Activated T-helper 1 cell treated with Interleukin-2 at 50 U/mL for 16 hours (primary cell): ENCODE measurements at places on chromosomes 12 and 14.

GRCh38 chr14:64604001-64604400 is 54.2 kb downstream of the PPP1R36 start:
- DNase-seq: no peak

DNA sequence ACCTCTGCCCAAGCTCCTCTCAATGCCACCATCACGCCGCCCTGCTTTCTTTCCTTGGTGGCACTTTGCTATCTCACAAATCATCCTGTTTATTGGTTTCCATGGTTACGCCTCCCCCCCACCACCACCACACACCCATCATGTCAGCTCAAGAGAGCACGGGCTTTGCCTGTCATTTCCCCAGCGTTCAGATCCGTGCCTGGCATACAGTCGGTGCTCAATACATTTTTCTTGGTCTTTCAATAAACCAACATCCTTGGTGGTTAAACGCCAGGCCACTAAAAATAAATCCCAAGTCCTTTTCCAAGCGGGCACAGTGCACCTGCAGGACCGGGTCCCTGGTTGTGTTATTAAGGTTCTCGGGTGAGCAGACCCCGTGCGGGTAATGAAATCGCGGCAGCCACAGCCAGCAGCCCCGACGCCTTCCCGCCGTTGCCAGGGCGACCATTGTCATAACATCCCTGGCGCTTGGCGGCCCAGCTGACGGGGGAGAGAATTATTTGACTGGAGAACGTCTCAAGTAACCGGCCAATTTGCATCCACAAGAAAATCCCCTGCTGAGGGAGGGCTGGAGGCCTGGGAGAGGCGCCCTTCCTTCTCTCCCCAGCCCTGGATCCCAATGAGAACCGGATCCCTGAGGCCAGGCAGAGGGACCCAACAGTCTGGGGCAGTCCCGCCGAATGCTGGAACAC is 92.9 kb downstream of the KSR2 start:
- DNase-seq: peak; percentile 17

DNA sequence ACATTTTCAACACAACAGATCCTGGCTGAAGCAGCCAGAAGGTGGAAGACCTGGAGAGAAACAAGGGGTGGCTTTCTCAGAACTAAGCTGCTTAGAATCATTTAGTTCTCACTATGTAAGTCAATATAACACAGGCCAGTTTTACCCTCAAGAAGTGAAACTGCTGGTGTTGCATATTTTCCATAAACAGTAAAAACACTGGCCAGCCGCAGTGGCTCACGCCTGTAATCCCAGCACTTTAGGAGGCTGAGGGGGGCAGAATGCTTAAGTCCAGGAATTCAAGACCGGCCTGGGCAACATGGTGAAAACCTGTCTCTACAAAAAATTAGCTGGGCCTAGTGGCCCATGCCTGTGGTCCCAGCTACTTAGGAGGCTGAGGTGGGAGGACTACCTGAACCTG is 11.6 kb downstream of the STX2 start:
- DNase-seq: no peak

DNA sequence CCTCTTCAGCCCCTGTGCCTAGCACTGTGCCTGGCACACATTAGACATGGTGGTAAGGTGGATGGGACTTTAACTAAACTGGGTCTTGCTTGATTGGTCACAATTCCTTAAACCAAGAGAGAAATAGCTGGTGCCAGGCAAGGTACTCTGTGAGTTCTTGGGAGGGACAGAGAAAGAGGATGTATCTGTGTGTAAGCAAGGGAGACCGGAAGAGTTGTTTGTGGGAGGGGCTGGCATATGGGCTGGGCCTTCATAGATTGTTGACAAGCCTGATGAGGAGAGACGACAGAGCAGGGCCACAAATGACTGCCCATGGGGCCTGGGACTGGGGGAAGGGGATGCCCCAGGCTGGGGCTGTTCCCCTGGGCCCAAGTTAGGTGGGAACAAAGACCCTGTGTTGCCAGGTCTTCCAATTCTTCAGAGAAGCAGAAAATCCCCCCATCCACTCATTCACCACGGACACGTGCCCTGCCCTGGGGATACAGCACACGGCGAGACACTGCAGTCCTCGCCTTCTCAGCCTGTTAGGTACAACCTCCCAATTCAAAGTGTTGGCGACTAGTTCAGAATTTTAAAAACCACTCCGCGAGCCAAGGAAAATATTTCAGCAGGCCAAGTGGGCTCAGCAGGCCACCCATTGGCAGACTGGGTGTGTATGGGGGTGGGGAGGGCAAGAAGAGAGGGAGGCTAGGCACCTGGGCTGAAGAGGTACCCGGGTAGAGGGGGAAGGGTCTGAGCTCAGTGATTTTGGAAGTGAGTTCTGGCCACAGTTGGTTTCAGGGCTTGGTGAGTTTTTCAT is 11.4 kb upstream of the CYP46A1 start:
- no peak for DNase-seq

GRCh38 chr12:94875525-94875924 is 128.0 kb downstream of the NDUFA12 start:
- DNase-seq: no peak

DNA sequence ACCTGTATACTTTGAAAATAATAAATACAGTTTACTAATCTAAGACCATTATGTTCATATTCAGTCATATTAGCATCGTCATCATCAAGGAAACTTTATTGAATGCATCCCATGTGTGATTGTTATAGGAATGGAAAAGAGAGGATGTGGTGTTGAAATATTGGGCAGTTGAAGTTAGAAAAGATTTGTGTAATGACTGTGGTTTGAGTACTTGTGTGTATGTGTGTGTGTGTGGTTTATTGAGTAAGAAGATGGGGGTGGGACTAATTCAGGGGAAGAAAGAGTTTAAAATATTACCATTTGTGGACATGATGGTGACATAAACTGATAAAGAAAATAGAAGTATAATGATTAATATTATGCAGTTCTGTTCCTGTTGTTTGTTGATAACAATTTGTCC is 238.7 kb upstream of the SEL1L start:
- DNase-seq: no peak

GRCh38 chr14:51225751-51226150 is 14.3 kb upstream of the TMX1 start:
- no peak for DNase-seq

DNA sequence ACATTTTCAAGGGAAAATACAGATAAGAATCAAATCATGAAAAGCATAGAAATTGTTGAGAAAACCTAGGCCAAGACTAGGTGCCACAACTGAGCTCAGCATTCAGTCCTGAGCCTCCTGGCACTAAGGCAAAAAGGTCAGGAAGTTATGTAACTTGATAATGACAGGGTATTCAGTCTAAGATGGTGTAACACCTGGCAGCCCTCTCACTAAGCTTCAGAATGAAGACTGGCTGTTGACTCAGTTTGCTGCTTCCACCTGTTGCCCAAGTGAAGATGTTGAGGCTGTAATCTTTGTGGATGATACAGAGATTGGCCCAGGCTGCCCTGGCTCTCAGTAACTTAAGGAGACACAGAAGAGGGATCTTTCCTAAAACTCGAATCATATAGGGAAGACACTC is 19.6 kb downstream of the PROX2 start:
- no peak for DNase-seq

- no peak for DNase-seq
Observed at GRCh38 chr14:53541411-53541810, 388.3 kb upstream of the DDHD1 start.

GRCh38 chr12:41835556-41835955 is 309.1 kb downstream of the GXYLT1 start:
- no peak for DNase-seq

- no peak for DNase-seq
Observed at GRCh38 chr14:63895510-63895909, 42.7 kb downstream of the SYNE2 start.

DNA sequence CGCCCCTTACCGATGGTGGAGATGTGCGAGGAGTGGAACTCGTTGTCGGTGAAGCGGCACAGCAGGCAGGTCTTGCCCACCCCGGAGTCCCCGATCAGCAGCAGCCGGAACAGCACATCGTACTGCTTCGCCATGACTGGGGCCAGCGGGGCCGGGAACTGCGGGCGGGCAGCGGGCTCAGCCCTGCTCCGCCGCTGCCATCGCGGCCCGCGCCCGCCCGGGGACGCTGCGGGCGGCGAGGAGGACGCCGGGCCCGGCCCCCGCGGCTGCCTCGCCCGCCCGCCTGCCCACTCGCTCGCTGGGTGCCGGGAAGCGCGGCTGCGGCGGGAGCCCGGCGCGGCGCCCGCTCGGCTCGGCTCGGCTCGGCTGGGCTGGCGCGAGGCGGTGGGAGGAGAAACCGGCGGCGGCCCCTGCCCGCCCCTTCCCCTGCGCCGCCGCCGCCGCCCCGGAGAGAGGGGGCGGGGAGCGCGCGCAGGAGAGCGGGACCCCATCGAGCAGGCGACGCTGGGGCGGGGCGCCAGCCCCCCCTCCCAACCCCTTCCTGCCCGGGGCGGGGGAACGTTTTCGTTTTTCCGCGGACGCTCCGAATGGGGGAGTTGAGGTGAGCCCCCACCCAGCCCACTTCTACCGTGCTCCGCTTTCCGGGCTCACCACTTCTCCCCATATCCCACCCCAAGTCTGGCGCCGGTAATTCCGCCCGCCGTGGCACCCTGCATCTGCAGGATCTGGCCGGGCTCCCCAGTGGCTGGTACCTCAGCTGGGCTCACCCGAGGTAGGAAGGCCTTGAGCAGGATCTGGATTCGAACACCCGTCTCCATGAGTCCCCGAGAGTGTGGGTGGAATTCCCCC is at the start of gene RAB15:
Gene RAB15 (minus strand): TSS at position 394 of the 849 bp plus-strand sequence. CDS start 260 bp downstream, at position 134.
- DNase-seq: peak; percentile 30

DNA sequence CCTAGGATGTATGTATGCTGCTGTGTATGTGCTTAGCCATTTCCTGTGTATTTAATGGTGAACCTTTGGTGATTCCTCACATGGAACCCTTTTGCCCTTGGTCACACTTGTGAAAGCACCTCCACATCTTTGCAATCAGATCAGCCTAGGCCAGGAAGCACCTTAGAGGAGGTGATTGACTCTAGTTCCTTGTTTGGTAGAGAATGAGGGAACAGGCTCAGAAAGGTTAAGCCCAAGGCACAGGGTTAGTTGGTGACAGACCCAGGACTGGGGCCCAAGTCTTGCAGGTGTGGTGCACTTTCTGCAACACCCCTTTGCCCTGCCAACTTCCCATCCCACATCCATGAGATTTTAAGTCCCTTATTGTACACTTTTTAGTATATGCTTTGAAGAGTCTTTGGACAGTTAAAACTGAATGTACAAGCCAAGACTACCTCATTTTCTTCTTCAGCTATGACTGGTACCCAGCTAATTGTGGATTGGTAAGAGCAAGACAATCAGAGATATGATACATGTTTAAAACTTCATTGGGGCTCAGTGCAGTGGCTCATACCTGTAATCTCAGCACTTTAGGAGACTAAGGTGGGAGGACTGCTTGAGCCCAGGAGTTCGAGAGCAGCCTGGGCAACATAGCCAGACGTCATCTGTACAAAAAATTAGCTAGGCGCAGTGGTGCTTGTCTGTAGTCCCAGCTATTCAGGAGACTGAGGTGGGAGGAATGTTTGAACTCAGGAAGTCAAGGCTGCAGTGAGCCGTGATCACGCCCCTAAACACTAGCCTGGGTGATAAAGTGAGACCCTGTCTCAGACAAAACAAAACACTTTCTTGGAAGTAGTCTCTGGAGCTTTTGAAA is 71.1 kb downstream of the RASSF3 start:
- DNase-seq: no peak

DNA sequence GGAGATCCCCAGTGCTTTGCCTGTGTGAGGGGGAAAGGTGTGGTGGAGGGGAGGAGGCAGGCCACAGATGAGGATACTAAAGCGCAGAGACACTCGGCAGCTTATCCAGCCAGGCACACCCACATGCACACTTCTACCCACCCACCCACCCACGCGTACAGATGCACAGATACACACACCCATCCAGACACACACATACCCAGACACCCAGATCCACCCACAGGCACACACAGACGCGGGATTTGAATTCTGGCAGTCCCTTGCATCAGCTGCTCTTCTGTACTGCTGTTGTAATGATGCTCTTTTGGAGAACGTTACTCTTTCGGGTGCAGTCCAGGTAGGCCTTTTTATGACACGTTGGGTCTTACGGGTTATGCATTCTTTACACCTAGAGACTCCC is 55.7 kb upstream of the RD3L start:
- DNase-seq: no peak

GRCh38 chr12:3520711-3521110 is 29.7 kb downstream of the PRMT8 start:
- no peak for DNase-seq

- DNase-seq: peak; percentile 58
Observed at GRCh38 chr14:106174206-106174605, 647.8 kb downstream of the TMEM121 start.

DNA sequence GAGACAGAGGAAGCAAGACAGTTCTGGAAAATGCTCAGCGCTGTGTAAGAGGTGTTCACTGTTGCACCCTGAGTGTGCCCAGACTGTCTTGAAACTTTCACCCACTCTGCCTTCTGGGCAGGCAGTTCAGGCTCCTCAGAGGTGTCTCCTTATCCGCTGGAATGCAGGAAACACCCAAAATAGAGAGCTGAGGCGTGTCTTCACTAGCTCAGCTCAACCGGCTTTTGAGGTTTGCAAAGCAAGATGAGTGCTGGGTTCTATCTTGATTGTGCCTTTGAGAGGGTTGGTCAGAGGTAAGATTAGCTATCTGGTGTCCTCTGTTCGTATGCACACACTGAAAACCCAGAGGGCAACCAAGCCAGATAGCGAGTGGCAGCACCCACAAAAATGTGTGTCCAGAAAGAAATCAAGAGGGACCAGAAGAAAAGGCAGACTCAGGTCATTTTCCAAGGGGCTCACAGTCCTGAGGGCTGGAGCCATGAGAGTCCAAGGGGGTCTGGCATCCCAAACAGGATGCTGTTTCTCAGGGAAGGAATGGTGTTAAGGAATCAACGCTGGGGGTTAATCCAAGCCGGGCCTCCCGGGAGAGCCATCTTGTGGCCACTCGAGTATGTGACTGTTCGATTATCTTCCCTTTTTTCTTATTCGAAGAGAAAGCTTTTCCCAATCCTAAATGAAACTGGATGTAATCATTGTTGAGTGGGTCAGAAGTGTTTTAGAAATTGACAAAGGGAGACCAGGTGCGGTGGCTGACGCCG is 47.1 kb downstream of the TBX3 start:
- DNase-seq: no peak

DNA sequence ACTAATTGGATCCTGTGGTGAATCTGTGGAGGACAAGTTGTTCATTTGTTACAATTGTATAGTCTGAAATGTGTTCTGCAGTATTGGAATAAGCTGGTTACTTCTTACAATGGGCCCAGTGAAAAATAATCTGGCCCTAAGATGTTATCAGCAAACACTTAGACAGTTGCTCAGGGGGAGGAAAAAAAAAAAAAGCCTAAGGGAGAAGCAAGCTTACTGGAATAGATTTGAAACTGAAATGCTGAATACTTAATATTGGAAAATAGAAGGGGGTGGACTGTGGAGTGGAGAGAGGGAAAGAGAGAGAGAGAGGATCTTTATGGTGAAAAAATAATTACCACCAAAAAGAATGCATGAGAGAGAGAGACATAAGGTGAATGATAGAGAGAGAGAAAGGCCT is 4.0 kb downstream of the FOXG1 start:
- DNase-seq: no peak

- peak; percentile 98 for DNase-seq
Observed at GRCh38 chr12:31728917-31729640, at the start of gene AMN1. TSS of gene AMN1 (minus strand) at chr12:31729021. CDS start at chr12:31729008, 13 bp downstream.
